Lower lobe of right lung (tissue), 2 donors: ENCODE measurements at places on chromosomes 16 and 17.

DNA sequence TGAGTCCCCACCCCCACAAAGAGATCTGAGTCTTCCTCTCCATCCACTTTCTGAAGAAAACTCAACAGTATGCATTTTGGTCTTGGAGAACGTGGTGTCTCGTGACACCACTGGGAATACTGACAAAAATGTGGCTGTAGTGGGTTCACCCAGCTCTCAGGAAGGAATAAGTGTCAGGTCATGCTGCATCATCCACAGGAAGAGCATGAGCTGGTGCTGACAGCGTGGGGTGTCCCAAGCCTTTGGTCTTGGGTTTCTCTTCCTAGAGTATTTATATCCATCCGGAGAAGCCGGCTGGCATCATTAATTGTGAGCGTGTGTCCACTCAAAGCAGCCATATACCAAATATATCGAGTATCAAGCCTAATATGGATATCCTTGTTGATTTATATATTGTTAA, 55.9 kb downstream of the C17orf67 start:
- no peak for DNase-seq

GRCh38 chr17:72303787-72304733, 183.2 kb downstream of the SOX9 start:
- no peak for DNase-seq

DNA sequence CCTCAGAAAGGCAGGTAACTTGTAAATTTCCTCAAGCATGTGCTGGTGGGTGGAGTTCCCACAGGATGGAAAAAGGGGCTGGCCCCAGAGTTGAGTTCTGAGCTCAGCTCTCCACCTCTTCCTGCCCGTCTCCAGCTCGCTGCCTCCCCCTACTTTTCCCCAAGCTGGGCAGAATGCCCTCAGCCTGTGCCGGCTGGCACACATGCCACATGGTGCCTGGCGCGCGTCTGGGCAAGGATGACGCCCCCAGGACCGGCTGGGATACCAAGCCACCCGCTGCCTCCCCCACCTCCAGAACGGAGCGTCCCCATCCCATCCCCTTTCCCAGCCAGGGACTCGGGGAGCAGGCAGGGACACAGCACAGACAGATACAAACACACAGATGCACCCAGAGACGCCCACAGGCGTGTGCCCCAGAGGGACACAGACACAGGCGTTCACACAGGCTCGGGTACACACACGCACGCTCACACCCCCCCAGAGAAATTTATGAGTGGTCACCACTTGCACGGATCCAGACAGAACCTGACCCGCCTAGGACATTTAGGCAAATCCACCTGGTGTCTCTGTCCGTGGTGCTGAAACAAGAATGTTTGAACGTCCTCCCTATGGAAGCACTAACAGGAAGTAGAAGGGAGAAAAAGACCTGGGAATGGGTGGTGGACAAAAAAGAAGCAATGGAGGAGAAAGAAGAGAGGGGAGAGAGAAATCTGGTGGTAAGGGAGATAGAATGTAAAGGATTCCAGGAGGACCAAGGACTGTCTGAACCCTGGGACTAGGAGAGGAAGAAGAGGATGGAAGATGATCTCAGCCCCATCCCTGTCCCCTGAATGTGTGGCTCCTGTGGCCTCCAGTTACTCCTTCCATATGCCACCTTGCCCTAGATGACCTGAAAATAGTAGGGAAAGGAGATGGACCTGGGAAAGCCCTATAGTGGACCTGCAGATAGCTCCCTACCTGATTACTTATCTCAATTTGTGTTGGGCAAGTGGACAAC, 15.5 kb downstream of the NEUROD2 start:
- no peak for DNase-seq

DNA sequence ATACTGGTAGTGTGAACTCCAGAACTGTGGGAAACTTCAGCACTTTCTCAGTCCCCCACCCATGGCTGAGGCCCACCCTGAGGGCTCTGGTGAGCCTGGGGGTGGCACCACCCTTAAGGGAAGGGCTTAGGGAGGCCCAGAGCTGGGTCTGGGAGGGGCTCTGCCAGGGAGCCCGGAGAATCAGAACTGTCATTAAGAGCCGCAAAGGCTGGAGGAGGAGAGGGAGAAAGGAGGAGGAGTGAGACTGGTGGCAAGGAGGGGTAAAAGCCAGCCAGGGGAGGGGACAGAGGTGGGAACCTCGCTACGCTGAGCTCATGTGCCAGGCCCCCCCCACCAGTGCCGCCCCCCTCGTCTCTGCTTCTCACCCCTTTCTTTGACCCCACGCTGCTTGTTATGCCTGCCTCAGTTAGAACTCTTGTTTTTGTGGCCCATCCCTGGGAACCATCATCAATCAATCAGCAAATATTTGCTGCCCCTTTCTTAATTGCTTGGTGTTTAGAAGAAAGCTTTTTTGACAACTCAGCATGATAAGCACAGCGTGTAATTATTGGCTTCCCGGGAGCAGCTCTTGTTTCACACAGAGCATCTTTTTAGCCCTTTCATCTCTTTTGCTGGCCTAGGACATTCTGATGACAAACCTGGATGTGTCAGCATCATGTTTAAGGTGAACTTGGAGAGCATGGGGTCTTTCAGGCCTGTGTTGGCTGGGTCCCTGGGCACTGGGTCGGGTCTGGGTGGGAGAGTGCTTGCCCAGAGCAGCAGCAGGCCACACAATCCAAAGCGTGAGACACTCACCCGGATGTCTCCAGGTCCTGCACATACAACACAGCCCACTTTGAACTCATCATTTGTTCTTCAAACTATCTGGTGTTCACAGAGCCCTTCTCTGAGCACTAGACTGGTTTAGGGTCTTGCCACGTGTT, 77.7 kb downstream of the NETO2 start:
- DNase-seq, result no peak

GRCh38 chr16:31347445-31347844, 7.5 kb upstream of the ITGAX start:
- no peak for DNase-seq

DNA sequence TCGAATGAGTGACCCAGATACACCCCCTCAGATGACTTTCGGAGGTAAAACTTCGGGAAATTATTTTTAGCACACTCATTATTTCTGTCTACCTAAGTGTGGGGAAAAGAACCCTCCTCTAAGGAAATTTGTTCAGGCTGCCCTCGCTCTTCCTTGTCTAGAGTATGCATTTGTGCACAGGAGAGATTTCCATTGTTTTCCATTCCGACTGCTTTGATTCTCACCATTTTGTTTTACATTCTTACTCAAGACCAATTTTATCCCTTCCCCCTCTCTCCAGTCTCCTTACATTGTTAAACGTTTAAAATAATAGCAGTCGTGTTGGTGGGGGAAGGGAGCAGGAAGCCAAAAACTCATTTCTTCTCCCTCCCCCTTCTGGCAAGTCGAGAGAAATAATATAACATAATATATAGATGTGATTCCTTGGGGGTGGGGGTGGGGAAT, 1.5 kb upstream of the CHD3 start:
- no peak for DNase-seq
